Glutamatergic neuron (in vitro differentiated cells): ENCODE measurements at places on chromosomes 12 and 14. TPM values are rescaled to one million over a fixed set of nuclear protein-coding genes. Genes with fewer than 3 reads are reported as not detected.

GRCh38 chr12:80553316-80553715, 109.3 kb downstream of the PTPRQ start:
- DNase-seq = no peak

GRCh38 chr12:14249368-14249767, 116.1 kb upstream of the ATF7IP start:
- no peak for DNase-seq

- no peak for DNase-seq
Measured at GRCh38 chr14:100168506-100168905, 9.1 kb upstream of the DEGS2 start.

Gene SLC2A14
- total RNA-seq = 1.3 TPM

DNA sequence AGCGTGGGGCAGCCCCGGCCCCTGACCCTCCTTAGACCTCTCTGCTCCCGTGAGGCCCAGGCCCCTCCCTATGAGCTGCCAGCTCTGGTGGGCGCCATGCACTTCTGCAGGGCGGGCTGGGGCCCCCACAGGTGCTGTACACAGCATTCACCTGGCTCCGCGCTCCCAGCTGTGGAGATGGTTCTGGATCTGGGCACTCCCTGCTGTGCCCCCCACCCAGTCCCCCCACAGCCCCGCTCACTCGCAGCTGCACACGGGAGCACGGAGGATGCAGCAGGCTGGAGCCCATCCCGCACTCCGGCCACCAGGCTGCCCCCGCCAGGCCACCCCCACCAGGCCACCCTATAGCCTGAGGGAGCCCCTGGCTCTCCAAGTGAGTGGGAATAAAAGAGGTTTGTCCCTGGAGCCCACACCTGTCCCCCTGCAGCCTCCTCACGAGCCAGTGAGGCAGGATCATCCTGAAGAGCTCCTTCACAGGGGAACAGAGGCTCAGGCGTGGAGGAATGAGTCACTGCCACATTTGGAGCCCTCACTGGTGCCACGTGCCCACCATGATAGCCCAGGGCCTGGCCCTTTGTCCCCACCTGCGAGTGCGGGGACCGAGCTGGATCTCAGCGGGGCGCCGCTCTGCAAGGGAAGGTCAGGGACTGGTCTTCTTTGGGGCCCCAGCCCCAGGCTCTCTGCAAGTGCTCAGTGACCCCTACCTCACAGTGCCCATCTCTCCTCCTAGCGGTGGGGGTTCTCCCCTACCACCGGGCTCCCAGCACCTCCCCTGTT, 1.9 kb downstream of the ADSS1 start:
- no peak for DNase-seq

GRCh38 chr12:1131811-1132224, 140.8 kb downstream of the ERC1 start:
- no peak for DNase-seq

GRCh38 chr12:108930155-108930554, 50.3 kb downstream of the DAO start:
- DNase-seq = no peak

DNA sequence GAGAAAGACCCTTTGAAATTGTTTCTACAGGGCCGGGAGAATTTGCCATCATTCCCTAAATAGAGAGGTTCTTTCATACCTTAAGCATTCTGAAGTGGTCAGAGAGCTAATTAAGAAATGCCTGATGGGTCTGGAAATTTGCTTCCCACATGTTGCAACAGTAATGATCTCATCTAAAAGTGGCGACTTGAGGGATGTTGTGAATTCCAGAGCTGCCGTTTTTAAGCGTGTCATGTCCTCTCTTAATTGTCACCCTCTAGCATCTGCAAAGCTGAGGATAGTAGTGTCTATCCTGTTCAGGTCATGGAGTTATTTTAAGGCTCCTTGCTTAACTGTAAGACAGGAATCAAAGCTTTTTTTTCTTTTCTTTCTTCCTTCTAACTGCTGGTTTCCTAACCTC, 60.4 kb downstream of the FOS start:
- DNase-seq = no peak

- no peak for DNase-seq
Measured at GRCh38 chr12:110088936-110089335, 35.2 kb upstream of the IFT81 start.

- no peak for DNase-seq
Measured at GRCh38 chr14:87966816-87967215, 26.2 kb downstream of the GALC start.

- peak; percentile 37 for DNase-seq
Measured at GRCh38 chr14:56686416-56686815, 106.8 kb downstream of the TMEM260 start.

- DNase-seq = no peak
Measured at GRCh38 chr12:12070674-12071656, at the start of gene BCL2L14. Gene BCL2L14, plus strand, starts transcription at chr12:12070939. Its CDS starts 8,367 bp downstream, at chr12:12079306.

- no peak for DNase-seq
Measured at GRCh38 chr14:54123841-54124240, 167.2 kb upstream of the BMP4 start.

DNA sequence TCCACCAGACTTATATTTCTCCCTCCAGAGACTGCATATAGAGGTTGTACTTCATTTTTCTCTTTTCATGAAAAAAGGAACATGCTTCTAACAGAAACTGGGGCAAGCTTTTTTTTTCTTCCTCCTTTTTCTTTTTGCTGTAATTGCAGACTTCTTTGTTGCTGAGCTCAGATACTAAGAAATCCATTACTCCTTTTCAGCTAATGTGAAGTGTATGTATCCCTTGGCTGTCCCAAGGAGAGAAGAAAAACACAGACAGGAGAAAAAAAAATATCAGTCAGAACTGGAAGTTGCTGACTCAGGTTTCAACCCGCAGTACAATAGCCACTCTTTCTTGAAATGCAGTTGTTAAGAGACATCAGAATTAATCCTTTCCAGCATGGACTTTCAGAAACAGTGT, 1248.4 kb downstream of the LRFN5 start:
- DNase-seq = no peak

- peak; percentile 51 for DNase-seq
Measured at GRCh38 chr12:127559349-127560040, 707.5 kb upstream of the TMEM132C start.

DNA sequence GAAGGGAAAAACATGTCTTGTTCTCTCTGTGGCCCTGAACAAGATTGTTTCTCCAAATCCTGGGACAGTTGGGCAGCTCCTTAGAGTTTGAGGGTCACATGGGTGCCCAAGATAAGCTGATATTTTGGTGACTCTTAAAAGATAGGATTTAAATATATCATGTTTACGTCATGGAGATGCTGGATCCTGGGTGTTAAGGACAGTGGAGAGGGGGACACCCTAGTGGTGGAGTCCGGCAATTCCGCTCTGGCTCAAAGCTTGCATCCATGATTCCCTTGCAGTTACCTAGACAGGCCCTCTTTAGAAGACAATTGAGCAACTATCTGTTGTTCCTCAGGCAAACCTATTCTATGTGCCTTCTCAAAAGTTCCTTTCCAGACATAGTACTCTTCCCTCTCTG, 101.8 kb downstream of the CMKLR1 start:
- DNase-seq = peak; percentile 30

- DNase-seq = no peak
Measured at GRCh38 chr12:107515446-107515958, 170.1 kb upstream of the PWP1 start.

Gene FAM90A1
- total RNA-seq = 0.54 TPM

GRCh38 chr12:124169577-124170284, 125.2 kb upstream of the RFLNA start:
- DNase-seq = no peak
